Activated T-cell treated with anti-CD3 and anti-CD28 coated beads, Interleukin-2, amount 50 U/mL, for 72 hours (primary cell): ENCODE measurements at places on chromosomes 4 and X. TPM values are rescaled to one million over a fixed set of nuclear protein-coding genes. Genes with fewer than 3 reads are reported as not detected.

APOOL gene
- total RNA-seq: 19.6 TPM

DNA sequence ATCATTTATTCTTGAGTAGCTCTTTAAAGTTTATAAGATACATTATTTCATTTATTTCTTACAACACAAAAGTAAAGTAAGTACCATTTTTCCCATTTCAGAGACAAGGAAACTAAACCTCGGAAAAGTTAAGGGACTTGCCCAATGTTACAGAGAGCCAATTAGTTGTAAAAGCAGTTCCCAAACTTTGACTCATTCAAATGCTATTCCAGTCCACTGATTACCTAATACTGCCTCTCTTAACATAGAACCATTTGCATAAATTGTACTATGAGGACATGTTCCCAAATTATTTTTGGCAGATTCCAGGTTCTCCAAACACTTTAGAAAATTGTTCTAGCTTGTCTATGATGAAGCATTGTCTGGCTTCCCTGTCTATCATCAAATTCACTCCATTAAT, 45.6 kb upstream of the GRIA3 start:
- no peak for DNase-seq
- H3K27ac ChIP-seq: no peak overlapping the region
- no peak overlapping the region for H3K4me3 ChIP-seq
- no peaks in the 10 kb centered on the region for H3K36me3 ChIP-seq

DNA sequence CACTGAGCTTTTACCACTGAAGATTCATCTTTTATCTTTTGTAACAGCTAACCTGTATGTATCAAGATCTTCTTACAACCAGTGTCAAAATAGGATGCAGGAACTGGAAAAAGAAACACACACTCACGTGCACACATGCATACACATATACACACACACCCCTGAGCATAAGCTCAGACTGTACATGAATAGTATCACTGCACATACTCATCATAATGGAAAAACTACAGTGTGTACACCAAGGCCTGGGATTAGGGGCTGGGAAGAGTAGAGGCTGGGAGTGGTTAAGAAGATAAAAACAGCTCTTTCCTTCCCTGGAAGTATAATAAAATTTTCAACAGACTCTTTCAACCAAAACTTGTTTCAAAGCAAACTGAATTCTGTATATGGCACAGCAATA, 73.4 kb downstream of the RELL1 start:
- DNase-seq: no peak
- no peaks in the 10 kb centered on the region for H3K27me3 ChIP-seq
- H3K4me1 ChIP-seq: peaks cover 15% of the 10 kb centered on the region
- no peak overlapping the region for H3K27ac ChIP-seq
- H3K4me3 ChIP-seq: no peak overlapping the region
- H3K36me3 ChIP-seq: peaks cover 8% of the 10 kb centered on the region

DNA sequence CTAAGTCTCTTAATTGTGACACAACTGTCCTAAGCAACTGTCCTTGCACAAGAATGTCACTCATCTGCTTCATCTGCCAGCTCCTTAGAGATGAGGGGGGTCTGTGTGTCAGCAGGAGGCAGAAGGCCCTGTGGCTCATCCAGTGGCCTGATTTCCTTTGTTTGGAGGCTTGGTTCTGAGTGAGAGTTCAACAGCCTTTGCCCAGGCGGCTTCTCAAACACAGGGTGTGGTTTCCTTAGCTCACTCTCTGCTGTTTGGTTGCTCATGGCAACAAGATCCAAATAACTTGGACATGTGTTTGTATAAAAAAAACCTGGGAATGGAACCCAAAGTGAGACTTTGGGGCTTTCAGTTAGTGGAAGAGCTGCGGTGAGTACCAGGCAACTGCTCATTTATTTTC, 46.6 kb downstream of the MAP7D3 start:
- no peak overlapping the region for H3K4me3 ChIP-seq
- H3K36me3 ChIP-seq: no peaks in the 10 kb centered on the region
- H3K27ac ChIP-seq: no peak overlapping the region
- no peak for DNase-seq

- H3K36me3 ChIP-seq: no peaks in the 10 kb centered on the region
- DNase-seq: no peak
- no peak overlapping the region for H3K4me3 ChIP-seq
- H3K4me1 ChIP-seq: peaks cover 11% of the 10 kb centered on the region
- H3K27ac ChIP-seq: no peak overlapping the region
- H3K27me3 ChIP-seq: no peaks in the 10 kb centered on the region
These were observed 42.0 kb upstream of the GBA3 start for GRCh38 chr4:22650771-22651170.

DNA sequence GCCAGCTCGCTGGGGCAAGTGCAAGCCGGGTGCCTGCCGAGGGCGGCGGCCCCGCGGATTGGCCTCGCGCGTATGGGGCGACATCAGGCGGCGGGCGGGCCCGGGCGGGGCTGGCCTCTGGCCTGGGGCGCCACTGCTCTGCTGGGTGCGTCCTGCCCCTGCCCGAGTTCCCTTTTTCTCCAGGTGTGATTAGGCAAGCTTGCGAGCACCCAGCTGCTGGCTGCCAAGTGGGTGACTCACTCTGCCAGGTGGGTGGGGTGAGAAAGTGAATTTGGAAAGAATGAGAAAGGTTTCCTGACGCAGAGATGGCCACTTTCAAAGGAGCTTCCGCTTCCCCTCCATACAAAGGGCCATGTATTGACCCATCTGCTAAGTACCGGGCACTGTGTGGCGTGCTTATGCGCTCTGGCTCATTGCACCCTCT, 32.5 kb downstream of the FGFBP1 start:
- no peak for DNase-seq
- H3K36me3 ChIP-seq: peaks cover 6% of the 10 kb centered on the region
- no peak overlapping the region for H3K4me3 ChIP-seq
- no peak overlapping the region for H3K27ac ChIP-seq
- peaks cover 6% of the 10 kb centered on the region for H3K4me1 ChIP-seq
